Activated naive CD4-positive, alpha-beta T cell treated with anti-CD3 and anti-CD28 coated beads, Interleukin-2, amount 10 ng/mL, durations not matched to agents 7 days and 5 days (primary cell): ENCODE measurements at places on chromosomes 12 and 14.

DNA sequence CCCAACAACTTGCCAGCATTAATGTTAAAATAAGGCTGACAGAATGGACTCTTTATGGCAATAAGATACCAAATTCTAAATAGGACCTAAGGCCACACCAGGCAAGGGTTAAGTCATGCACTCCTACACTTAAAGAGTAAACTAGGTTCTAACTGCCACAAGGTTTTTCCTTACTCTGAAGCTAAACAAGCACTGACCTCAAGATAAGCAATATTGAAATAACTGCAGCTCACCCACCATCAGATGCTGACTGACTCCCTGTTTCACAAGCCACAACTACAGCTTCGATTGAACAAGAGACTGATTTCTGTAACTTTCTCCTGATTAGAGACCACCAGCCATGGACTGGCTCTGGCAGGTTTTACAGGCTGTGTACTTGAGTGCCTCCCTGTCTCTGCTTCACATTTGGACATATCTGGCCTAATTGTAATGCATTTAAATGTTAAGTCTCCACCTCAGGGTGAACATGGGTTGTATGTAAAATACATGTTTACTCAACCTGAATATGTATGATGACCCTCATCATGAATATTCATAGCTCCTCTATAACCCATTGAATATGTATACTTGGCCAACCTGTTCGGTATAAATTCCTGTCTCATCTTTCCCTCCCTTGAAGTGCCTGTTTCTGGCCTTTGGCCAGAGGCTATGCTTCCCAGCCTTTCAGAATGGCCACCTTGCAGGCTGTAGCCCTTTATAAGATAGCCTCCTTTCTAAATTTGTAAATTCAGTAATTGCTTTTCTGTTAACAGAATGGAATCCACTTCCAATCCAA, 70.5 kb upstream of the DAAM1 start:
- no peak for DNase-seq

GRCh38 chr12:122981587-122982476, 1.4 kb downstream of the ARL6IP4 start:
- no peak for DNase-seq

GRCh38 chr12:42873401-42873800, 283.9 kb upstream of the PRICKLE1 start:
- DNase-seq, result no peak

DNA sequence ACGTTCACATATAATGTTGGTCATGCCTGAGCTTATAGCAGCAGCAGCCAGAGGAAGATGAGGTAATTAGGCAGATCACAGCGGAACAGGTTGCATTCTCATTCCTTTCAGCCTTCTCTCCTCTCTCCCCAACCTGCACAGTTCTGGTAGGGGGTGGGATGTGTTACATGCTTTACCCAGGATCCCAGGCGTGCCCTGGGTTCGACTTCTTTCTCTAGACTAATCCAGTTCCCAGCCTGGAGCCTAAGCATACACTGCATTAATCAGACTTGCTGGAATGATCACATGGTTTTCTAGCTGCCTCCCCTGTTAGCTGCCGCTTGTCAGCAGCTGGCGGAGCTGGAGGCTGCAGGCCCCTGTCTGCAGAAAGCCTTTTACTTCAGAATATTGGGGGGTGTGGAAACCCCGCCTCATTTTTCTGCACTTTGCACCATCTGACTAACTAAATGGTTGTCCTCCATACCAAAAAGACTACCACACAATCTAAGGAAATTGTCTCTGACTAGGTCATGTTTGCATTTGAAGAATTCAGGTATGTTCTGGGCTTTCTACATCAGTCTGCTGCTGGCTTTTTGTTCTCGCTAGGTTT, 46.0 kb upstream of the EVL start:
- no peak for DNase-seq
